ENCODE measurements at places on chromosomes 2 and 18. TPM values are rescaled to one million over a fixed set of nuclear protein-coding genes. Genes with fewer than 3 reads are reported as not detected.
A peak's percentile ranks its signal among the peaks of the same experiment; 100 is the strongest.

DNA sequence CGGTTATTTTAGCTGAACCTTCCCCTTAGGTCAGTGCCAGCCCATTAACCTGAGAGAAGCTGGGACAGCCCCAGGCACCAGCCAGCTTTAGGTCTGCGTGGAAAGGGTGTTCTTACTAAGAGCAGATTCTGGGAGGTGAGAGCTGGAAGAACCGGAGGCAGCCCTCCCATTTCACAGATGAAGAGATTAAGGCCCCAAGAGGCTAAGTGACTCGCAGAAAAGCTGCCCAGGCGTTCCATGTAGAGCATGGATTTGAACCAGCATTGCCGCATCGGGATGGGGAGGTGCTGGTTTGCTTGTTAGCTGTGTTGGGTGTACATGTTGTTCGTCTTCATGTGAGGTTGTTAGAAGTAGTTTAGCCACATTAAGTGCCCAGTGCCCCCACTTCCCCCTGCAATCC is 203.2 kb downstream of the AGAP1 start:
- DNase-seq: no peak

The ALPP gene
- not detected for total RNA-seq

The SLC14A1 gene
- total RNA-seq: 11.2 TPM

DNA sequence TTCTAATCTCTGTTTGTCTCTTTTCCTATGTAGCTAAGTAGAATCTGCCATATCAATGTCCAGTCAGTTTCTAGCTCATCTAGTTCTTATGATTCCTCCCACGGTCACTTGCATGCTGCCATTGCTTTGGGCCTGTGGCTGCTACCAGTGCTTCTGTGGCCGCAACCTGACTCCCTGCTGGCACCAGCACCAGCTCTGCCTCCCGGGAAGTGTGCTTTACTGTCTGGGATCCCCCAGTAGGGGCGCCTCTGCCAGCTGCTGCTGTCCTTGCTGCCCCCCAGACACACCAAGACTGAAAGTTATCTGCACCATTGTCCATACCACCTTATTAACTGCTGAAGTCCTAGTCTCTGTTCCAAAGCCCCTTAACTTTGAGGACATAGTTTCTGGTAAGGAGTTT is 56.3 kb downstream of the RAPGEF4 start:
- no peak for DNase-seq

DNA sequence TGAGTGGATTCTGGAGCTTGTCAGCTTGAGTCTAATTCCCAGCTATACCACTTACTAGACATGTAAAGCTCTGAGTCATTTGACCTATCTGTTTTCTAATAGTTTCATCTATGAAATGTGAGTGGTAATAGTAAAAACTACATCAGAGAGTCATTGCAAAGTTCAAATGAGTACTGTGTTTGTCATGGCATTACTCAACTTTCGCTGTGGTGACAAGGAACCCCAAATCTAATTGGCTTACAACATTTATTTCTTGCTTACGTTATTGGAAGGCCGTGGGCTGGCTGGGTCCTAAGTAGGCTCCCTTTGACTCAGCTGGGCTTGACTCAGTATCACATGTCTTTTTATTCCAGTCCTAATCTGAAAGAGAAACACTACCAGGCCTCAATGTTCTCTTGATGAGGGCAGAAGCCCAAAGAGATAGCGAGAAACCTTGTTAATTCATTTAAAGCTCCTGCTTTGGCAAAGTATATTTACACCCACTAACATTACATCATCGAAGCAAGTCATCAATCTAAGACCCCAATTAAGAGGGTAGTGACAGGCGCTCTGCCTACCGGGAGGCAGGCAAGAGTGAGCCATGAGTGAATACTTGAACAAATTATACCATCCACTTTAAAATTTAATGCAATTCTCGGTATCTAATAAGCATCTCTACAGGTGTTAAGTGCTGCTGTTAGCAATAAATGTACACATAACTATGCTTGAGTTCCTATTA is 431.8 kb upstream of the SPHKAP start:
- DNase-seq: no peak

DNA sequence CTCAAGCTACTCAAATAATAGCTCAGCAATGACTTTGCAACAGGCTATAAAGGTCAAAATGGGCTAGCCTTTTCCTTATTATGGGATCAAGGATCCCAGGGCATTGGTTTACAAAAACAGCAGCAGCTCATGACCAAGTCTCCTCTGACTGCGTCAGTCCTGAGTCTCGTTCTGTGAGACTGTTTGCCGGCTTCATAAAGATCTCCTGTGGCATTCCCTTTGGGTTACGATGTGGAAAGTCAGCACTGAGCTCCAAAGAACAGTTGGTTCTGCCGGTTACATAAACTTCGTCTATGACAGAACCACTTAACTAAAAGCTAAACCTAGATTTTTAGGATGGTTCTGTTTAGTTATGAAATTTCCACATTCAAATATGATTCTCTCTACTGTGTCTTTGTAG is 674.9 kb downstream of the ZEB2 start:
- DNase-seq: no peak

The TCF23 gene
- total RNA-seq: not detected

The TRABD2A gene
- total RNA-seq: not detected

DNA sequence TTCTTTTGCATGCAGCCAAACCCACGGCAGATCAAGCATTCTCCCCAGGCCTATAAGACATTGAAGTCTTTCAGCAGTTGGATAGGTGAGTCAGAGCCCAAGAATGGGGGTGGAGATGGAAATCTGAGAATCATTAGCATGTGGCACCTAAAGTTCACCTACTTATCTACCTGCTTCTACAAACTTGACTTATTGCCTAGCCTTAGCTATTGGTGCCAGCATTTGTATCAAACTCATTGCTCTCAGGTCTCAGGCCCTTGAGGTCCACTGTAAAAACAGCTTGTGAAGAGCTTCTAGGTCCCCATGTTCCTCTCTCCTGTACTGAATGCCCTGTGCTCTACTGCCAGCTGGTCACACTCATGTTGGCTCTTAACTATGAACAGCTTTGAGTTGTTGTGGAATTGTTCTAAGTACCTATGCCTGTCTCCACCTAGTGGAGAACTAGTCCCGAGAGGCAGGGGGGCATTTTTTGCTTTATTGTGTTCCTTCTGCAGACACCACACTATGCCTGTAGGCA is 278.4 kb upstream of the SPRED2 start:
- no peak for DNase-seq

GRCh38 chr18:39198376-39198775 is 1632.8 kb upstream of the CELF4 start:
- DNase-seq: no peak

The EGR4 gene
- not detected for total RNA-seq

- DNase-seq: no peak
Observed at GRCh38 chr2:201171259-201171814, 11.6 kb upstream of the CASP10 start.

GRCh38 chr18:25457126-25457525 is 105.2 kb upstream of the ZNF521 start:
- no peak for DNase-seq

The UGT1A1 gene
- 1.5 TPM for total RNA-seq

The OSGEPL1 gene
- 10.0 TPM for total RNA-seq

GRCh38 chr2:11798701-11799435 is 52.4 kb downstream of the LPIN1 start:
- DNase-seq: no peak

DNA sequence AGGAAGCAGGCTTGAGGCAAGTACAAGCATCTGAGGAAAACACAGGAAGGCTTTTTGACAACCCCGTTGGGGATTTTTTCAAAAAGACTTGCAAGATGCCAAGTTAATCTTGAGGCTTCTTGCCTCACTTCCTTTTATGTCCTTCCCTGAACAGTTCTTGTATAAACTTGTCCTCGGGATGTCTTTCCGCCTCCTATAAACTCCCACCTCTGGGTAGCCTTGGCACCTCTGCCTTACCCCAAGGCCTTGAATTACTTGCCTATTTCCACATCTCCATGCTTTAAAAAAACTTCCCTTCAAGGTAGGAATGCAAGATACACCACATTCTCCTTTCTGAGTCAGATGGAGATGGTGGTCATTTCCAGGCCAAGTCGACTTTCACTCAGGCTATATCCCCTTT is 106.4 kb upstream of the RBBP8 start:
- no peak for DNase-seq

The DNAJC5G gene
- total RNA-seq: not detected

- no peak for DNase-seq
Observed at GRCh38 chr2:190410166-190410565, 2.0 kb downstream of the MFSD6 start.

GRCh38 chr2:217597145-217597544 is 405.6 kb downstream of the TNS1 start:
- no peak for DNase-seq

The RIT2 gene
- total RNA-seq: not detected

DNA sequence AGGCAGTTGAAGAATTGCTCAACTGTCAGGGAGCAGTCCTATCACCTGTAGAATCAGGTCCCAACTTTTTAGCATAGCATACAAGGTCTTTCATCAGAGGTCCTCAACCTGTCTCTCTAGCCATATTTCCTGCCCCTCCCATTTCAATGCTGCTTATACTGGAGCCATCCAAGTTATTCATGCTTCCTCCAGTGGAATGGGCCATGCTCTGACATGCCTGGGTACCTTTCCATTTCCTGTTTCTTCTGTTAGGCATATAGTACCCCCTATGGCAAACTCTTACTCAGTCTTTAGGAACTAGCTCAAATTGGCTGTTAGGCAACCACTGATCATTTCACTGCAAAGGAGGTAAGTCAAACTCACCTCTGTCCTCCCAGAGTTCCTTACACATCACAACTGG is 51.0 kb upstream of the ABCA12 start:
- DNase-seq: no peak

The HOXD11 gene
- total RNA-seq: not detected

GRCh38 chr2:231399853-231400680 is 4.6 kb downstream of the B3GNT7 start:
- DNase-seq: no peak

DNA sequence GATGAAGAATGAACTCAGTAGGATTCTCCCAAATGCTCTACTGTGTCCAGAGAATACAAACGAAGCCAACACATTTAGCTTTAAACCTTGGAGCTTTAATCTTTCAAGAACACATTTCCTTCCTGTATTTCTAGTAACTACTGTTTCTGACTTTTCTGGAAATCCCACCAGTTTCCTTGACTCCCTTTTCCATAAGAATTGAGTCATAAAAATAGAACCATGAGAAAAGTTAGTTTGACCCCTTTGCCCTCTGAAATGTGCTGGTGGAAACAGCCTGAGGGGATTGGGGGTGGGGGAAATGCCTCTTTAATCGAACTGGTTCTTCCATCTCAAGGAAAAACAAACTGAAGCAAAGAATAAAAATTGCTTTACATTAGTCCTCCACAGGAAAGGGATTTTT is 123.9 kb downstream of the TMEM17 start:
- DNase-seq: no peak

DNA sequence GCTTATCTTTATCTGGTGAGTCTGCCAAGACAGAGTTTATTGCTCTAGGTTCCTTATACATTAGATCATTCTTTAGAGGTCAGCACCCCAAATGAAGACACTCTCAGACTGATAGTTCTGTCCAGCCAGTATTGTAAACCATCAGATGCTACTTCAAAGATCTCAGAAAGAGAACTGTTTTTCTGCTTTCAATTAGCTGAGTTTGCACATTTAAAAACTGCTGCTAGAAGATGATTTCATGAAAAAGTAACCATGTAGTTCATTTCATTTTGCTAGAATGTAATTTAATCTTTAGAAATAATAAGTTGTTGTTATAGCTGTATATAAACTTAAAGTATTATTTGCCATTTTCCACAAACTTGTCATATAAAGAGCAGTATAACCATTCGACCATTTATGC is 344.5 kb upstream of the ATP5MC3 start:
- DNase-seq: no peak

The ATP6V1C2 gene
- 175 TPM for total RNA-seq

- no peak for DNase-seq
Observed at GRCh38 chr2:68391099-68391498, 26.0 kb downstream of the PLEK start.

- no peak for DNase-seq
Observed at GRCh38 chr2:12326449-12327190, 390.1 kb upstream of the TRIB2 start.

- no peak for DNase-seq
Observed at GRCh38 chr2:84373391-84373790, 85.7 kb downstream of the SUCLG1 start.

DNA sequence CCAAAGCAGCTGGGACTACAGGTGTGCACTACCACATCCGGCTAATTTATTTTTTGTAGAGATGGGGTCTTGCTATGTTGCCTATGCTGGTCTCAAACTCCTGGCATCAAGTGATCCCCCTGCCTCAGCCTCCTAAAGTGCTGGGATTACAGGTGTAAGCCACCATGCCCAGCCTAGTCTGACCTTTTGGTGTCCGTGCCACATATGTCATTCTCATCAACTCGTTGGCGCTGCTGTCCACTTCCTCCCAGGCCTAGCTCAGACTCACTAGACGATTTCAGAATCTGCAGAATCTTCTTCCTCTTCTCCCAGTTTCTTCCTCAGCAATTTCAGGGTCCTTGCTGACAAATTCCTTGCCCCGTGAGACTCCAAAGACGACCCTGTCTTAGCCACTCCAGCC is 39.8 kb upstream of the DNMT3A start:
- DNase-seq: peak; percentile 67

- DNase-seq: no peak
Observed at GRCh38 chr2:105809097-105809473, 64.4 kb downstream of the NCK2 start.

- DNase-seq: no peak
Observed at GRCh38 chr2:149677416-149677815, 89.8 kb upstream of the MMADHC start.

GRCh38 chr2:67451086-67451832 is 54.1 kb downstream of the ETAA1 start:
- no peak for DNase-seq

DNA sequence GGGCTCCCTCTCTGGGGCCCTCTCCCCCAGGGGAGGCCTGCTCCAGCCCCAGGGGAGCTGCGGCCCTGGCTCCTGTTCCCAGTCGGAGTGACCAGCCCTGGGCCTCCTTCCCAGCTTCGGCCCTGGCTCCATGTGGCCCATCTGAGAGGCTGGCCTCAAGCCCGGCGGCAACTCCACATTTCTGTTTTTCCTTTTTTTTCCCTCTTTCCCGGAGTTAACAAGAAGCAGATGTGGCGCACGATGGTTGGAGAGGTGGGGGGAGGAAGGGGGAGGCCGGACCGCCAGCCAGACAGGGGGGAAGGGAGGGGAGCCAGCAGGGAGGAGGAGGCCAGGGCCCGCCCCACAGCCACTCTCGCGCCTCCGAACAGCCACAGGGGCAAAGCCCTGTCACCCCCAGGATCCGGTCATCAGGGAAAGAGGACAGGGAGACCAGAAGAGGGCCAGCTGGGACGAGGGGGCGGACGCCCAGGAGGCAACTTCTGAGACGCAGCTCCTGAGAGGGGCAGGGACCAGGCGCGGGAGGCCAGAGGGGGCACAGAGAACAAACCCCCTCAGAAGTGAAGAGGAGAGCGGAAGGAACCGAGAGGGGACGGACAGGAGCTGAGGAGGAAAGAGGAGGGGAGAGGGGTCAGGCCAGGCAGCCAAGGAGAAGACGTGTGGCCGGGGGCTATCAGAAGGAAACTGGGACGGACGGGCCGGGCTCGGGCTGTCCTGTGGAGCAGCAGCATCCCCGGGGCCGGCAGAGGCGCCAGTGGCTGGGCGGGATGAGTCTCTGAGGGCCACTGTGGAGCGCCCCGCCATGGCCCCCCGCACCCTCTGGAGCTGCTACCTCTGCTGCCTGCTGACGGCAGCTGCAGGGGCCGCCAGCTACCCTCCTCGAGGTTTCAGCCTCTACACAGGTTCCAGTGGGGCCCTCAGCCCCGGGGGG is at the start of gene EMILIN1:
EMILIN1 (plus strand) TSS at position 349 of the 928 bp plus-strand sequence; CDS start at position 800, 451 bp downstream.
- peak; percentile 92 for DNase-seq

The SERPINB2 gene
- 190 TPM for total RNA-seq
